AG09309 (cell line): ENCODE measurements at places on chromosomes 12 and 14.

DNA sequence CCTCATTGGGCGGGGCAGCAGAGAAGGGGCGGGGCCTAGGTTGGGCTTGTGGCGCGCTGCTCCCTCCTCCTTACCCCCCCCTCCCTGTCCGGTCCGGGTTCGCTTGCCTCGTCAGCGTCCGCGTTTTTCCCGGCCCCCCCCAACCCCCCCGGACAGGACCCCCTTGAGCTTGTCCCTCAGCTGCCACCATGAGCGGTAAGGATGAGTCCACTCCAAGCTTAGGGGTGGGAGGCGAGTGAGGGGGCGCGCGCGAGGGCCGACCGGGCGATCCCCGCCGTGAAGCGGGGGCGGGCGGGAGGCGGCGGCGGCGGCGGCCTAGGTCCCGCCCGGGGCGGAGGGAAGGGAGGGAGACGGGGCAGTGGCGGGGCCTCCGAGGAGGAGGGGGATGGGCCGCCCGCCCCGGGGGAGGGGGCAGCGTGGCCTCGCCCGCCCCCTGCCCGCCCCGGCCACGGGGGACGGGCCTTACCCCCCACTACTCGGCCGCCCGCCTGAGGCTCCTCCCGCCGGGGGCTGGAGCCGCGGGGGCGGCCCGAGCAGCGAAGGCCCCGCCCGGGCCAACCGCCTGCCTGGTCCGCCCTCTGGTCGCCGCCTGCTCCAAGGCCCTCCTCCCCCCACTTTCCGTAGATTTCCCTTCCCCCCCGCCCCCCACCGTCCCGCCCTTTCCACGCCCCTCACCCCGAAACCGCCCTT, at the start of gene SP1:
Gene SP1, plus strand, starts transcription at position 73 of the 690 bp plus-strand sequence. Its CDS starts 116 bp downstream, at position 189.
- peak; percentile 70 for DNase-seq

DNA sequence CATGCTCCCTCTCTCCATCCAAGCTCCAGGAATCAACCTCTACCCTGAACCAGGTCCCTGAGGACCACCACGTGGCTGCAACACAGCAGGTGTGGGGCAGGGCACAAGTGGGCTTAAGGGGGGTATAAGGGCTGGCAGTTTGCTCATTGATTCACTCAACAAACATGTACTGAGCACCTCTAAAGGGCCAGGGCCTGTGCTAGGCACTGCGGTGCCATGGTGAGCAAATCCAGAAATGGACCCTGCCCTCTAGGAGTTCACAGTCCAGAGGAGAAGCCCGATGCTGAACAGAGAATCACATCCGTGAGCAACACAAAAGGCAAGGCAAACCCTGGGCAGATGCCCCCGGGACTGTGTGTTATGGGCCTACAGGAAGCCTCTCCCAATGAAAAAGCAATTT, 6.5 kb upstream of the AQP2 start:
- DNase-seq, result no peak

DNA sequence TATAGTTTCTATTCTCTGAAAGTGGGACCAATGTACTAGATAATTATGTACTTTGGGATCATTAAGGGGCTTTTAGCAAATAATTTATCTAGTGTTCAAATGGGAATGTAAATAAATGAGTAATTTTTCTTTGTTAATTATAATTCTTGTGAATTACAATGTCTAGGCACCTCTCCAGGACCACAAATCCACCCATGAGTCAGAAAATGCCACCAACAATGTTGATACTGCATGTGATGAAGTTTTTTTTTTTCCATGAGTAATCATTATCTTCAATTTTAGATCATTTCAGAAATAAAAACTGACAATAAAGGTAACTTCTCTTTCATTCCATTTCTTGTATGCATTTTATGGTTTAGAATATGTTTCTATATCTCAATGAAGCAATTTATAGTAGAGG, 470.3 kb downstream of the VRK1 start:
- no peak for DNase-seq

- DNase-seq, result no peak
Observed at GRCh38 chr14:75273272-75274049, 5.2 kb upstream of the FOS start.

DNA sequence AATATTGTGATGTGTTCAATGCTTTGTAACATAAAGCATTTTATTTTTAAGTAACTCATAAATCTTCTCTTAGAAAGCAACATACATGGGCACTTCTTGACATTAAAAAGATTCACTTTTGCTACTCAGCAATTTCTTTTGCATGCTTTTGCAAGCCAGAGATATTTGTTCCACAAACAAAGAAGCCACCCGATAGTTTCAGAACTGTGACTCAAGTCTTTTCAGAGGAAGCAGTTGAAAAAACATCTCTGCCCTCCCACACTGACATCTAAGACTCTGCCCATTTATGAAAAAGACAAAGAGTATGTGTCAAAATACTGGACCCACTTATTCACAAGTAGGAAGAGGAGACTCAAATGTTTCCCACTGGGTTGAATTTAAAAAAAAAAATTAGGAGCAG, 7.5 kb downstream of the APPL2 start:
- DNase-seq, result no peak

DNA sequence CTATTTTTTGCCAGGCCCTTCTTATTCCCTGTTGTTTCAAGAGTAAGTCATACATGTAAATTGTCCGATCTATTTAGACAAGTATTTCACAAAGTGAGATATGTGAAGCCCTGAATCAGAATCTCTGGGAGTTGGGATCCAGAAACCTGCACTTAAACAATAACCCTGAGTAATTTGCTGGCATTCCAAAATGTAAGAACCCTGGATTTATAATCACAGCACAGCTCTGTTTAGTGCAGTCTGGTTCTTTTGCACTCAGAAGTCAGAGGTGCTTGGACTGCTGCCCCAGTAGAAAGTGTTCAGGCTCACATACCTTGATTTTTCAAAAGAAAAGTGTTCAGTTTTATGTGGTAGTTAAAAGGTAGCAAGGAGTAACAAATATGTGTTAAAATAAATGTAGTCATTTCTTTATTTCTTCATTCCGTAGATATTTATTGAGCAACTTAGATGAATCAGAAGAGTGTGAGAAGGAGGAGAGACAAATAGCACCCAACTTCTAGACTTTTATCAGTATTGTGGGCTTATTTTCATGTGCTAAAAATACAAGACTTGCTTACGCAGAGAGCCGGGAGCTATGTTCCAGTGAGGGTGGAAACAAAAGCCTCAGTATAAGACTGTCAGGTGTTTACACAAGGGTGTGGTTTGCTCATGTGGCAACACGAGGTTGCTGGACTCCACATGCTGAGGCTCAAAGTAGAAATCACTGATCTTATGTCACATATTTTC, 70.1 kb downstream of the SYNE2 start:
- peak; percentile 41 for DNase-seq
